ENCODE measurements at places on chromosomes 7 and 10.

GRCh38 chr10:70879207-70879606 lies 9.2 kb downstream of the PCBD1 start:
- DNase-seq, result no peak

DNA sequence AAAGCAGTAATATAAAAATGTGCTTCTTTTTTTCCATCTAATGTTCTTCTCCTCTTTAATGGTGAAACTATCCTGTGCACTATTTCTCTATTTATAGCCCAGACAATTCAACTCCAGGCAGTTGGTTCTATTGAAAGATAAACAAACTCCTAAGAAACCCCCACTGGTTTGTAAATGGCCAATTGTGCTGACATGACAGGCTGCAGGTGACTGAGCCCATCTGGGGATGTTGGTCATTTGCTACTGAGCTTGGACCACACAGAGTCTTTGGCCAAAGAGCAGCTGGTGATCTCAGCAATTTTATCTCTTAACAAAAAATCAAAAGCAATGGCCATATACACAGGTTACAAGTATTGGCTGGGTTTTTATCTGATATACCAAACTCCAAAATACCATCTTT lies 631.8 kb upstream of the CELF2 start:
- DNase-seq, result no peak

DNA sequence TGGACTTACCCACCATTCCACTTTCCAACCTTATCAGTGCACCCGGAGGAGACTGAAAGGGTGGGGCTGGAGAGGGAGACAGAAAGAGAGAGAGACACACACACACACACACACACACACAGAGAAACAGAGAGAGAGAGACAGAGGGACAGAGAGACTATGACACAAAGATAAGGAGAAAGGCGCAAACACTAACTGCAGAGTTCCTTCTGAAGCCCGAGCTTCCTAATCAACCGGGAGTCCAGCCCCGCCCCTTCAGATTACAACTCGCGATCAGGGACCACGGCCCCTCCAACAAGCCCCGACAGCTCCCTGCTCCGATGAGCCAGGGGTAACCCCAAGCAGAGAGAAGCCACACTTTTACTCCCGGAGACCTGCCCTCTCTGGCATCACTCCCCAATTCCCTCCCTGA lies 499 bp downstream of the GAL3ST4 start:
- no peak for DNase-seq

DNA sequence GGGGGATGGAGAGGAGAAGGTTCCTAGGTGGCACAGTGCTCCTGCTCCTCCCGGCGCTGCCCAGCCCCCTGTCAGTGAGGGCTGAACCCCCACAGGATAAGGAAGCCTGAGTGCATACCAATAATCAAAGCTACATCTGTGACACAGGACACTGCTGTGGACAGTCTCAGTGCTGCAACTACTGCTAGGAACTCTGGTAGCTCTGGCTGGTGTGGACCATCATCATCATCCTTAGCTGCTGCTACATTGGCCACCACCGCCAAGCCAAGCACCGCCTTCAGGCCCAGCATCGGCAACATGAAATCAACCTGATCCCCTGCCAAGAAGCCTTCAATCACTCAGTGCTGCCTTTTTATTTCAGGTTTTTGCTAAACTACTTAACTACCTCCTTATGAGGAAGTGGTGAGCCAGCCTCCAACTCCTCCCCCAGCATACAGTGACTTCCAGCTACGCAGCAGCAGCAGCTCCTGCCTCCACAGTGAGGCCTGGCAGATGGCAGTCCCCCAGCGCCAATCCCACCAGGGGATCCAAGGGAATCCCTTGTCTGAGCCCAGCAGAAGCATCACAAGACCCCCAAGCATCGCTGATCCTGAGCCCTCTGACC lies 32.1 kb upstream of the SLC26A4 start:
- no peak for DNase-seq

- DNase-seq, result no peak
These were observed 98.9 kb upstream of the IL6 start for GRCh38 chr7:22628112-22628511.

DNA sequence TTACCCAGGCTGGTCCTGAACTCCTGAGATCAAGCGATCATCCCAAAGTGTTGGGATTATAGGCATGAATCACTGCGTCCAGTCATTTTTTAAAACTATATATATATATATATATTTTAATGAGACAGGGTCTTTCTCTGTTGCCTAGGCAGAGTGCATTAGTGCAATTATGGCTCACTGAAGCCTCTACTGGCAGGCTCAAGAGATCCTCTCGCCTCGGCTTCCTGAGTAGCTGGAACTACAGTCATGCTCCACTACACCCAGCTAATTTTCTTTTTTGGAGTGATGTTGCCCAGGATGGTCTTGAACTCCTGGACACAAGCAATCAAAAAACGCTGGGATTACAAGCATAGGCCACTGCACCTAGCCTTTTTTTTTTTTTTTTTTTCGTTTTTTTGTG lies 55.3 kb upstream of the KAT6B start:
- no peak for DNase-seq

DNA sequence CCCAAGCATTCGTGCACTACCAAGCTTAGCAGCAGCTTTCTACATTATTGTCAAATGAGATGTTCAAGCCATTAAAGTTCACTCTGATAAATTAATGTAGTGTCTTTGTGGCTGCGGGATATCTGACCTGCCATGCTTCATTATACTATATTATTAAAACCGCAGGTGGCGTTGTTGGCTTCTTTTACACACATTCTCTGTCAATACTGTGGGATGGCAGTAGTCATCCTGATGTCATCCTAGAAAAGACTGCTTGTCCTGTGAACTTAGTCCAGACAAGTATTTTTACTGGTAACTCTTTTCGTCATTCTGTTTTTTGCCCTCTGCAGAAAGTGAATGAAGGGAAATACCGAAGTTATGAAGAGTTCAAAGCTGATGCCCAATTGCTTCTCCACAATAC lies 103.9 kb downstream of the ZMYND11 start:
- DNase-seq, result no peak

DNA sequence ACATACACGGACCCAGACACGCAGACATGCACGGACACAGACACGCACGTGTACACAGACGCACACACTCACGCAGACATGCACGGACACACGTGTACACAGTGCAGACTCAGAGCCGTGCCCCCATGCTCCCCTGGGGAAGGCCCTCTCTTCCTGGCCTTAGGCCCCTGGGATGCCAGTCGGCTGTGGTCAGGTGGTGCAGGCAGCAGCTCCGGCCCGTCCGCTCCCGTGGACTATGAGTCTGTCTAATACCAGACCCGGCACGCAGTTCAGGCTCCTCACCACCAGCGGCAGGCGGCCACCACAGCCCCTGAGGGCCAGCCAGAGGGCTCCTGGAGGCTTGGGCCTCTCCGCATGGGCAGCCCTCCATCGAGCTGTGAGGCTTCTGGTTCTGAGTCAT lies 52.0 kb upstream of the NKX6-2 start:
- no peak for DNase-seq

GRCh38 chr7:75630549-75630948 lies 108.2 kb downstream of the HIP1 start:
- DNase-seq, result no peak

DNA sequence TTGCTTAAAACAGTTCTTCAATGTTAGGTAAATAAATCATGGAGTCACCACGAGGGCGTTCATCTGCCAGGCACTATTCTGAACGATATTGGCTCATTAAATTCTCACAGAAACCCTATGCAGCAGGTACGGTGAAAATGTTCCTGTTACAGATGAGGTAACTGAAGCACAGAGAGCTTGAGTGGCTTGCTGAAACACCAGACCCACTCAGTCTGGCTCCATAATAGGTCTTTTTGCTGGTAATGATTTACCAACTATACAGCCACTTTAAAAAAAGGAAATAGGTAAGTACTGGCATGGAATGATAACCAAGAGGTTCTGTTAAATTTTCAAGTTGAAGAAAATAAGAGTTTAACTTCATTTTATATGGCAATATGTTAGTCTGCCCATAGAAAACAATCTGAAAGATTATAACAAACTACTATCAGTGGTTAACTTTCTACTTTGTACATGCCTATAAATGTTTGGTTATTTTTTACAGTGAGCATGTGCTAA lies 1.3 kb upstream of the TM9SF3 start:
- DNase-seq, result no peak

- DNase-seq, result no peak
These were observed 153.3 kb downstream of the WDR37 start for GRCh38 chr10:1209355-1209979.

- DNase-seq, result no peak
These were observed 284.1 kb upstream of the NPSR1 start for GRCh38 chr7:34373940-34374339.

DNA sequence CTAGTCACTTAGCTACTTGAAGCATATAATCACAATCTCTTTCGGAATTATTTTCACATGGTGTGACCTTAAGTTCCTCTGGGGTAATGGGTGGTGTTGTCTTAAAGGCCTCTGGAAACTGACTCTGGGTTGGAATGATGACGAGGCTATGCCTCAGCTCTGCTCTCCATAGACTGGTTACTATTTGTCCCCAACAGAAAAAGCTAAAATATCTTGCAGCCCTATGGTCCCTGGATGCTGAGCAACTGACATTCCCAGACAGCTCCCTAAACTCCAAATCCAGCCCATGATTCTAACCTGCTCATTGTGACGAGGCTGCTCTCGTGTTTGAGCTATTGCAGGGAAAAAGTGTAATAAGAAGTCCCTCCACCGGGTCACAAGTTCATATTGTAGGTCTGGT lies 51.6 kb downstream of the HBP1 start:
- no peak for DNase-seq

DNA sequence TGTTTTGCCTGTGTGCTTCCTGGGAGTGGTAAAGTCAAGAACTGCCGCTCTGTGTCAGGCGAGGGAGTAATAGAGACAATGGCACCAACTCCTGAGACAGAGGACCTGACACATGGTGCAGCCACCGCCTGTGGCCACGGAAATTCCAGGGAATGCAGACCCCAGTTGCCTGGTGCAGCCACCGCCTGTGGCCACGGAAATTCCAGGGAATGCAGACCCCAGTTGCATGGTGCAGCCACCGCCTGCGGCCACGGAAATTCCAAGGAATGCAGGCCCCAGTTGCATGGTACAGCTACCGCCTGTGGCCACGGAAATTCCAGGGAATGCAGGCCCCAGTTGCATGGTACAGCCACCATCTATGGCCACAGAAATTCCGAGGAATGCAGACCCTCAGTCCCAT lies 8.7 kb downstream of the DIP2C start:
- no peak for DNase-seq

DNA sequence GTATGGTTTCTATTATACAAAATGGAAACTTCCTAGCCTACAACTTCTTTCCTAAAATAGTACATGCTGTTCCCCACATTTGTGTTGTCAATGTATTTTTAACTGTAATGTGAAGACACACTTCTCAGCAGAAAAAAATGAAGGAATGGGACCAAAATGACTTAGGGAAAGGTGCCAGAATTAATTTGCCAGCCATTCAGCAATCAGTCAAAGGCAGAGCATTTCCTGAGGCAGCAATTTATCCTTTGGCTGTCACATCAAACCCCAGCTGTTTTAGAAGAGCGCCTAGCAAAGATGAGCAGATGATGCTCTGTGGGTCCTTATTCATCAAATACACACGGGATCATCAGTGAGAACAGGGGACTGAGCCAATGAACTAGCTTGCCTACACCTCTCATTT lies 592.5 kb downstream of the KCNMA1 start:
- no peak for DNase-seq

GRCh38 chr7:66303454-66304155 lies 98.5 kb downstream of the TPST1 start:
- no peak for DNase-seq

DNA sequence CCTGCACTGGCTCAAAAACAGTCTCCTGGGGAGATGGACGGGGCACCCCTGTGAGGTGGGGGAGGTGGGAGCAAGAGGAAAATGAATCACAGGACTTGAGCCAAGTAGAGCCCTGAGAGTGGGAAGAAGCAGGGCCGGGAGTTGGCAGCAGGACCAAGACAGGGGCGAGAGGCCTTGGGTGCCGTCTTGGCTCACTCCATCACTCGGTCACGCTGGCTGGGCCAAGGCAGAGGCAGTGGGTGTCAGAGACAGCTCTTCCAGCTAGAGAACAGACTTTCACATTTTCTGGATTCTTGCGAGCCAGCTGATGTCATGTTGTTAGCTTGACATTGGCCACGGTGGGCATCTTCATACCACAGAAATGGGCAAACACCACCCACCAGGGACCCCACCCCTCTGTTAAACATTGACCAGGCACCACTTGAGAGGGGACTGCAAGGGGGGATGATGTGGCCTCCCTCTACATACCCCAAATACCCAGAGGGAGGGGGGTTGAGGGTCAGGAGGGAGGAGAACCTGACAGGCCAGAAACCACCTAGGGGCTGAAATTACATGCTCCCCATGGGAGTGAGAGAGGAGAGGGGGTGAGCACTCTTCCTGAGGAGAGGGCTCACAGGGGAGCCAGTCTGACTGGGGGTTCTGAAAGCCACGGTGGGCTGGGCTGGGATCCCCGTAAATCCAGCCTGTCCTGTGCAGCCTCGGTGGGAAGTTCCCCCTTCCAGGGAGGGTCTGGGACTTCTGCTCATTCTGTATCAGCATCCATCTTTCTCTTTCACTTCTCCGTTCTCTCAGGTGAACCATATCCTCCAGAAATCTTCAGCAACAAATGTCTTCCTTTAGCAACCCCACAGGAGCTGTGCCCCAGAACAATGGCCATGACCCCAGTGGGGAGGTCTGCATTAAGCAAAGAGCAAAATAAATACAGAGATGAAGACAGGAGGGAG lies 19.6 kb downstream of the CAMK2B start:
- no peak for DNase-seq

- no peak for DNase-seq
These were observed 169.3 kb upstream of the AGK start for GRCh38 chr7:141381794-141382427.

DNA sequence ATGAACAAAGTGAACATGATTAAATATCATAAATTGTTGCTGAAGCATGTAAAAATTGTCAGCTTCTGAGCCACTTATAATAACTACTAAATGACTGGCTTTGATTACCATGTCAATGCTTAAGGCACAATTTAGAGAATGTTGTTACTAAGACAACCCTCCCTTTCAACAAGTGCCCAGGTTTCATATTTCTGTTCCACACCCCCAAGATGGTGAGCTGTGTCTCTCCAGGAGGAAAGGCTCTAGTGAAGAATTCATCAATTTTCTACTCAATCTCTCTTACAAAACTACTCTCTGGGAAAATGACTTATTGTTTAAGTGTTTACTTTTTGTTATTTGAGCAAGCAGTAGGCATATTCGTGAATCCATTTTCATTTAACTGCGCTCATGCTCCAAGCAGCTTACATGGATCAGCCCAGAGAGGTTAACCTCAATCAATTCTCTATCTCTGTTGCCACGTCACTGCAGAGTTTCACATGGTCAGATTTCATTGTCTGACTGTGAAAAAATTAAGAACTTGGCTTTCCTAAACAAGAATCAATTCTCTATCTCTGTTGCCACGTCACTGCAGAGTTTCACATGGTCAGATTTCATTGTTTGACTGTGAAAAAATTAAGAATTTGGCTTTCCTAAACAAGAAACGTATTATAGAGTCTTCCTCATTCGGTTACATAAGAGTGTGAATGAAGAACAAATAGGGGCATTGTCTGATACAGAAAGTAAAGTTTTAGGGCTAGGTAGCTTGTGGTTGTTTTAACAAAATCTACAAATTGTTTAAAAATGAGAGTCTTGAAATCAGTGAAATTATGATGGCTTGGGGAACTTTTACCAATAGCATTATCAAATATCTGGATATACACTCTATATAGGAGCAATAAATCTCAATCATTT lies 49.7 kb downstream of the CCDC71L start:
- no peak for DNase-seq

Data from stimulated activated CD4-positive, alpha-beta T cell treated with anti-CD3 and anti-CD28 coated beads, TNF-alpha, amount 100 ng/mL, for 4 hours (primary cell).